ENCODE measurements at places on chromosomes 16 and 17.

- no peak for DNase-seq
These were observed 12.1 kb upstream of the NLK start for GRCh38 chr17:28030386-28030785.

DNA sequence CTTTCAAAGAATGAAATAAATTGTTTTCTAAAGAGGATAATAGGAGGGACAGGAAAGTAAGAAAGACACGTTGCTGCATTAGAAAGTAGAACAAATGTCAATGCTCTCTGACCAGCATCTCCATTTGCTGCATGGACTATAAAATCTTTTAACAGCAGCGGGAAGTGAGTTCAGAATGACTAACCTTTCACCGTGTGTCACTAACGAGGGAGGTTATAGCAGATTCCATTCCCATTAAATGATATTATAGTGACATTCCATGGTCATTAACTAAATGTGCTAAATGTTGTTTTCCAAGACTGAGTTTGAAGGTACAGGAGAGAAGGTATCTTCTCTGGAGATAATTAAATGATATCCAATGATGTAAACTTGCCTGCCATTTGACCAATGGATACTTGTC is 127.1 kb upstream of the HS3ST3A1 start:
- DNase-seq: no peak

DNA sequence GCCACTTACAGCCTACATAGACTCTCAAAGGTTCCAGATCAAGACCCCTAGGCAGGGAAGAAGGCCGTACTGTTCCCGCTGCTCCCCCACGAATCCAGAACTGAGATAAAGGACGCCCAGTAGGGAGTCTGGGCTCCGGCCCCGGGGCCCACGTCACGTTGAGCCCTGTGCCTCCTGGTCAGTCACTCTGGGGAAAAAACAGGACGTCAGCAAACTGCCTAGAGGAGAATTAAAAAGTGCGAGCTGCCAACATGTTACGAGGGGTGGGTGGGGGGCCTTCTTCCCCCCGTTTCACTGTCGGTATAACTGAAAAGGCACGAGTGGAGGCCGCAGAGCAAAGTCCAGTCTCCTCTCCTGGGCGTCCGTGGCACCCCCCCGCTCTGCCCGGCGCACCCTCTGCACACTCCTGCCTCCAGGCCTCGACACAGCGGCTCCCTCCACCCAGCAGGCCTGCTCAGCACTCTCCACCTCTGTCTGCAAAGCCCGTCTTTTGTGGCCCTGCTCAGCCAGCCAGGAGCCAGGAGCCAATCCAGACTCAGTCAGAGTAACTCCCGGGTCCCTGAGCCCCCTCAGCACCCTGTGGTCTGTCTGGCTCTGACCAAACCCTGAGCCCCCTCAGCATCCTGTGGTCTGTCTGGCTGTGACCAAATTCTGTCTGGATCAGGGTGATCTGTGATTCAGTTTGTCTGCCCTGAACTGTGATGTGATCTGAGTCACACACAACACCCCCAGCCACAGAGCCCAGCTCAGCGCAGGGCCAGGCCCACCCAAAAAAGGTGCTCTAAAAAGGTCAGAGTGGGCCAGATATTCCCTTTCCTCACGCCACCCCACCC is 6.2 kb downstream of the ITGAE start:
- DNase-seq: no peak

- no peak for DNase-seq
These were observed 14.7 kb downstream of the TXNDC11 start for GRCh38 chr16:11727796-11728543.

DNA sequence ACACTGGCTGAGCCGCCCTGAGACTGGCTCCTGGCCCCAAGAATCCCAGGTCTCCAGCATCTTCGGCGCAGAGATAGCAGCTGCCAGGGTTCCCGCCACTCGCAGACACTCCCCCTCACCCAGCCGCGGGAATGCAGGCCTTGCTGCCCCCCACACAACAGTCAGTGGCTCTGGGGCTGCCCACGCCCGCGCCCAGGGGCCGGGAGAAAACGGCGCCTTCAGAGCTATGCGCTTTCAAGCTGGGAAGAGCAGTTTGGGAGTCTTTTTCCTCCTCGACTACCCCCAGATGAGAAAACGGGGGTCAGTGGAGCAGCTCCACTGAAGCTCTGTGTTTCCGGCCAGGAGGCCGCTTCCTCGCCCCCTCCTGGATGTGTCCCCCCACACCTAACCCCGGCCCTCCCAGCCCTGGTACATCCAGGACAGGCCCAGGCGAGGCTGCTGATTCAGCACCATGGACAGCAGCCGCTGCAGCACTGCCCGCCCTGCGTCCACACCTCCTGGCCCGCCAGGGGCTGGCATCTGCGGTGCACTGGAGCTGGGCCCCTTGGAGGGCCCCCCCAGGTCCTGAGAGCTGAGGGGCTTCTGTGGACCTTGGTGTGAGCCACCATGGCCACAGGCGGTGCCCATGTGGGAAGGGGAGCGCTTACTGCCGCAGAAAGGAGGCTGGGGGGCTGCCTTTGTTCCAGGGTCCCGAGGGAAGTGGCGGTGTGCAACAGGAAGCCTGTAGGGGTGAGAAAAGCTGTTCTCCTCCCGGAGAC is 35.7 kb downstream of the CACNA1H start:
- peak; percentile 59 for DNase-seq

DNA sequence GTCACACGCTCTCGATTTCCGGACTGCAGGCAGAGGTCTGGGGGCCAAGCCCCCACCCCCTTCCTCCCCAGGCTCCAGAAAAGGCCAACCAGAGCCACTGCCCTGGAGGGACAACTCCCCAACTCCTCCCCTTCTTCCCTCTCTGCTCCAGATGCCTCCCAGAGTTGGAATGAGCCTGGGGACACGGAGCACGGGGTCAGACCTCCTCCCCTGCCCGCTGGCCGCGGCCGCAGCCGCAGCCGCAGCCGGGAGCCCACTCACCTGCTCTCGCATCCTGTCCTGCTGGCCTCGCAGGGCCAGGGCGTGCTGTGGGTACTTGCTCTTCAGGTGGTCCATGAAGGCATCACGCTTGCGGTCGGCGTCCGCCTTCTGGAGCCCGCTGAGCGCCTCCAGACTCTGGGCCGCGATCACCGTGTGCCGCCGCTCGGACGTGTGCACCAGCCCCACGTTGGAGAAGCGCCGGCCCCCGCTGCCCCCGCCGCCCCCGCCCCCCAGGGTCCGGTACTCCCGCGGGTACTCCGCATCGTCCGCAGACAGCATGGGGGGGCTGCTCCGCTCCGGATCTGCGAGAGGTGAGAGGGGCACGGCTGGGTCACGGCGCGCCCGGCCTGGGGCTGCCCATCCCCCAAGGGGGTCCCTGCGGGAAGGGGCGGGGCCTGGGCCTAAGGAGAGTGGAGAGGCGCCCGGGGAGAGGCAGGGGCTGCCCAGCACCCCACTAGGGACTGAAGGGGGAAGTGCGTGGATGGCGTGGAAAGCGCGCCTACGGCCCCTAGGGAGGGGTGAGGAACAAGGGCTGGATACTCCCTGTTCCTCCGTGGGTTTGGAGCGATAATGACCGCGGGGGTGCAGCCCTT is 27.3 kb downstream of the SRCIN1 start:
- no peak for DNase-seq

- DNase-seq: no peak
These were observed 185.2 kb downstream of the C16orf95 start for GRCh38 chr16:87131996-87132345.

DNA sequence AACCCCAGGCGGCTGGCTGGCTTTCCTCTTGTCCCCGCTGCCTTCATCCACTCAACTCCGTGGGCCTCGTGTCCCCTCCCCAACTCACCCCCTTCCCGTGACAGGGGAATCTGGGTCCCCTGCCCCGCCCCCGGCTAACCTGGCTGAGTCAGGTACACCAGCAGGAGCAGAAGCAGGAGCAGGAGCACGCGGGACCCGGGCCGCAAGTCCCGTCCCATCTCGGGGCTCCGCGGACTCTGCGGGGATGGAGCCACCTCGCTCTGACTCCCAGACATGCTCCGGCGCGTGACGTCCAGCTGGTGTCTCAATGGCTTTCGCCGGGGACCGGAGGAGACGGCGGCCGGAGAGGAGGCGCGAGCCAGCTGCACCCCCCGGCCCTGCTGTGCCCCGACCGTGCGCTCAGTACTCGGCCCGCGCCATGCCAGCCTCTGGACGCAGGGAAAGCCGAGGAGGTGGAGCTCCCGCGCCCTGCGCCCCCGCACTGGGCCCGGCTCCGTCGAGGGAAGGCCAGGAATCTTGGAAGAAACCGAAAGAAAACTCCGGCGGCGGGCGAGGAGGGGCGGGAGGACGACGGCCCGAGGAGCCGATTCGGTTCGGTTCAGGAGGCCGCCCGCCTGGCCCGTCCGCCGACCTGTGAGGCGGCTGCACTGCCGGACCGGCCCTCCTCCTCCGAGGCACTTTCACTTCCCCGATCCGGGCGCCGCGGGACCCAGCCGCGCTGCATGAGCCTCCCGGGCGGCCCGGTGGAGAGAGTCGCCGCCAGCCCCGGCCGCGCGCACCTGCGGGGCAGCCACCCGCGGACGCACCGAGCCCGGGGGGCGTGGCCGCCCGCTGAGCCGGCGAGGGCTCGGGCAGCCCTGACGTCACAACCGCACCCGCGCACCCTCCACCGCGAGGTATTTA is at the start of the genes CXCL16 and ZMYND15:
Gene CXCL16, minus strand, starts transcription at position 807 of the 903 bp plus-strand sequence. Its CDS starts 589 bp downstream, at position 218.
Gene ZMYND15, plus strand, starts transcription at position 712 of the 903 bp plus-strand sequence. CDS start 716 bp downstream, outside the sequence.
- peak; percentile 52 for DNase-seq

- DNase-seq: peak; percentile 67
These were observed at the start of gene IRX5 for GRCh38 chr16:54930005-54930868. IRX5 (plus strand) TSS chr16:54930865; CDS start chr16:54931199, 334 bp downstream.

- DNase-seq: no peak
These were observed 131.5 kb upstream of the CHMP6 start for GRCh38 chr17:80860101-80860671.

GRCh38 chr16:77660311-77660710 is 62.0 kb upstream of the NUDT7 start:
- DNase-seq: peak; percentile 33

GRCh38 chr16:83147244-83147643 is 520.5 kb downstream of the CDH13 start:
- no peak for DNase-seq

DNA sequence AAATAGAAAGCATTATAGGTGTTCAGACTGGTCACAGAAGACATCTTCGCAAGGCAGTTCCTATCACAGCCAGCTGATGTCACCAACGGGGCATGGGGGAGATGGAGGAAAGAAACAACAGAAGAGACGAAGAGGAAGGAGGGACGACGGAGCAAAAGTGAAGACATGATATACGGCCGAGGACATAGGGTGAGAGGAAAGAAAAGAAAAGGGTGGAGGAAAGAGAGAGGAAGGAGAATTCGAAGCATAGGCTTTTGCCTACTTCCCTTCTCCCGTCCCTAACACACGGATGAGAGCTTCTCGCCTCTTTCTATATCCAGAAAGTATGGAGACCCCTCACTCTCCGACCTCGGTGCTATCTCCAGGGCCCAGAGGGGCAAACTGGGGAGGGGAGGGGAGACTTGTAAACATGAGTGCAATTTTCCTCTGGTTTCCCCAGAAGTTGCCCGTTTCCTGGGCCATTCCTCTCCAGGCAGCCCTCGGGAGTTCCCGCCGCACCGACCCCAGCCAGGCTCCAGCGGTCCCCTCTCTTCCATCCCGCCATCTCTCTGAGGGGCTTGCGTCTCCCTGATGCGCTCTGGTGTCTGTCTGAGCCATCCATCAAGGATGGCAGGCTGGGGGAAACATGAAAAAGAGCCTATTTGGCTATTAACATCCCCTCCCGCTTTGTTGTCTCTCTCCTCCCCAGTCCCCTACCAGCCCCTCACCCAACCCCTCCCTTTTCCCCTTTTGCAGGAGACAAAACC is 26.0 kb downstream of the COPZ2 start:
- peak; percentile 88 for DNase-seq

DNA sequence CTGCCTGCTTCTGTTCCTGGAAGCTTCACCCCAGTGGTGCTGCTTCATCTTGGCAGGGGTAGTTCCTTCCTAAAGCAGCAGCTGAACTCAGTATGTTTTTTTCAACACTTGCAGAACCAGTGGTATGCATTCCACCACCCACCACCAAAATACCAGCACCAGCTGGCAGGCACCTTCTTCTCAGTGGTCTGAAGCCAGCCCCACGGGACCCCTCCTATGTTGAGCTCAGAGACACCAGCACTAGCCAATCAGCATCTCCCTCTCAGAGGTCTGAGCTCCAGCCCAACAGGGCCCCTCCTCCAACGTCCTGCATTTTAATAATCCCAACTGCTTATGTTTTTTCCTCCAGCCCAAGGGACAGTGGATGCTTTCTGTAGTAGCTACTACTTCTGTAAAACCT is 299.6 kb upstream of the CCL2 start:
- DNase-seq: no peak

- no peak for DNase-seq
These were observed 16.3 kb downstream of the IRF8 start for GRCh38 chr16:85915125-85915845.

DNA sequence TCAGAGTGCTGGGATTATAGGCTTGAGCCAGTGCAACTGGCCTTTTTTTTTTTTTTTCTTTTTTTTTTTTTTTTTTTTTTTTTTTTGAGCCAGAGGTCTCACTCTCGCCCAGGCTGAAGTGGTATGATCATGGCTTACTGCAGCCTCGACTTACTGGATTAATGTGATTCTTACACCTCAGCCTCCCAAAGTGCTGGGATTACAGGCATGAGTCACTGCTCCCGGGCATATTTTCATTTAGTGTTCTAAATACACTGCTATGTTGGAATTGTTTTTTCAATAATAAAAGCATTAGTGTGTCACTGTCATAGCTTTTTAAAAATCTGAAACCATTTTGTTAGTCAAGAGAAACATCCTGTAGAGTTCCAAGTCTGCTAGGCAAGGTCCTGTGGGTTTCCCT is 40.3 kb downstream of the NDE1 start:
- DNase-seq: no peak

DNA sequence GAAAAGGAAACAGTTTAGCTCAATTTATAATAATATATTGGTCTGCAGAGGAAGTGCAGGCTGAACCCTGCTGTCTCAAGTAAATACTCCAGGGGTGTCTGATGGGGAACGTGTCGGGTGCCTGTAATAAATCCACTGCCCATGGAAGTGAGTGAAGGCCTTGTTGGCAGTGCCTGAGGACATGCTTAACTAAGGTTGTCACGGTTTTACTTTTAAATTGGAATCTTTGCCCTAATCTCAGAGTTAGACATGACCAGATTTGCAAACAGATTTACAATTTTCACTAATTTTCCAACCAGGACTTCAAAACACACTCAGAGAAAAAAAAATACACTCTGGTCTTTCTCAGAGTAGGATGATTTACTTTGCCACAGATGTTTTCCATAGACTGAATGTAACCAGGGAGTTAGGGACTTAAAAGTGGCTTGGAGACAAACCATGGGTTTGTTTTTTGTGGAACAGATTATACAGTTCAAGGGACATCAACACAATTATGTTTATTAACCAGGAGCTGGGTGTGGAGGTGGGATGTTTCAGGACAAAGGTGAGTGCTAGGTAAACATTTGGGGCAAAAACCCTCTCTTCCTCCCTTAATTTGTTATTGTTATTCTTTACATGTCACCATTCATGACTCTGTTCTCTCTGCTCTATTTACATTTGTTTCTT is 144.5 kb downstream of the FTO start:
- no peak for DNase-seq

- peak; percentile 78 for DNase-seq
These were observed at the start of gene SBK1 for GRCh38 chr16:28291651-28292626. SBK1 (plus strand) TSS chr16:28292525; CDS start chr16:28317392, 24,867 bp downstream.

DNA sequence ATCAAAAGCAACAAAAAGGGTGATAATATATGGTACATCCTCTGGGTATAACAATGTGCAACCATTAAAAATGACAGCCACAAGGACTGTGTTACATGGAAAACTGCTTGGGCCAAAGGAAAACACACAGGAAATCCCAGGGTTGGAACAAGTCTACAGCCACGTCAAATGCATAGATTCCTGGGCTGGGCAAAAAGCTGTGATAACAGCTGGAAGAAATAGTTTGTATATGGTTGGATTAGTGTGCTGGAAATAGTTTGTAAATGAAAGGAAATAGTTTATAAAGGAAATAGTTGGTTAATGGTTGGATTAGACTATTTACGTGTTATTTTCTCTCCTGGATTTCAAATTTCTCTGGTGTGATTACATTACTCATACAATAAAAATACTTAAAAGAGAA is 2.6 kb downstream of the HSD17B2 start:
- DNase-seq: no peak

GRCh38 chr17:29407856-29408255 is 17.7 kb downstream of the TAOK1 start:
- DNase-seq: no peak

All from NAMALWA (cell line).